Gastroesophageal sphincter (tissue), 4 donors: ENCODE measurements at places on chromosomes 7 and 10. TPM values are rescaled to one million over a fixed set of nuclear protein-coding genes. Genes with fewer than 3 reads are reported as not detected.

GRCh38 chr7:117069379-117069778 is 116.1 kb downstream of the ST7 start:
- no peak for ATAC-seq

DNA sequence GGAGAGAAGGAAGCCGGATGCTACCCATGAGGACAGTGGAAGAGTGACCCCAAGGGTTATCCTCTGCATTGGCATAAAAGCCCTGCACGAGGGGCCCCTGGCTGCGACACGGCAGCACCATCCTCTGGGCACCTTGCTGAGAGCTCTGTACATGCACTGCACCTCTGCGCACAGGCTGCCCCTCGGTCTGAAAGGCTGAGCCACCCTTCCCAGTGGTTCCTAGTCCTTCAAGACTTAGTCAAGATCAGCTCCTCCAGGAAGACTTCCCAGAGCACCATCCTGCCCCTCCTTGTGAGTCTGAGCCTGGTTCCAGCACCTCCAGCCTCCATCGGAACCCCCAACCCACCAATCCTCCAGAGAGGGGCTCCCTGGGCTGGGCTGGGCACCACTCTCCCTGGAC is 37.9 kb upstream of the CNPY1 start:
- ATAC-seq = no peak

GRCh38 chr10:86655596-86655995 is 1.2 kb downstream of the OPN4 start:
- ATAC-seq = no peak

- no peak for ATAC-seq
Measured at GRCh38 chr10:31644931-31645633, 283.5 kb downstream of the ARHGAP12 start.

- ATAC-seq = no peak
Measured at GRCh38 chr10:91864744-91865143, 44.5 kb downstream of the FGFBP3 start.

GRCh38 chr10:60453036-60453435 is 63.4 kb upstream of the ANK3 start:
- ATAC-seq = no peak

GRCh38 chr7:53611043-53611442 is 575.6 kb downstream of the POM121L12 start:
- ATAC-seq = no peak

- ATAC-seq = no peak
Measured at GRCh38 chr7:50956522-50957155, 173.9 kb upstream of the GRB10 start.

- ATAC-seq = no peak
Measured at GRCh38 chr7:92042056-92042737, 92.1 kb downstream of the CYP51A1 start.

DNA sequence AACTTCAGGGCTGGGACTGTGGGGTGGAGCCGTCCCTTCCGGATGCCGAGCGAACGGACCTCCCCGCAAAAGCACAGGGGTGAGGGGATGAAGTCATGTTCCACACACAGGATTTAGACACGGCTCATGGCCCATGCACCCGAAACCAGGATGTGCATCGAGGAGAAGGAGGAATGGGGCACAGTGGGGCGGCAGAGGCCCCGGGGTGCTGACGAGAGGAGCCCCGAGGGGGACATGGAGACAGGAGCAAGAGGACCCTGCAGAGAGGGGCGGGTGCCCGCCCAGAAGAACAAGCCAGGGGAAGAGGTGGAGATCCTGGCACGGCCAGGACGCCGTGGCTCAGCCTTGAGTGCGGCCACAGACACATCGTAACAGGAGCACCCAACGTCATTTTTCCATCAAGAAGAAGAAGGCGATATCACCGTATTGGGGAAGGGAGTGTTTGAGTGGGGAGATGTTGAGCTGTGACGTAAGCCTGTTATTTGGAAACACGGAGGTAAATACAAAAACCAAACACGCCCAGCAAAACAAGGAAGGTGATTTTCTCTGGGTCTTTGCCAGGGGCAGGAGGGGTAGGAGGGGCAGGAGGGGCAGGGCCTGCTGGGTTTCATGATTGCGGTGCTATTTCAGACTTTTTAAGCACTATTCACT is 25.3 kb upstream of the FOXL3 start:
- ATAC-seq = no peak

Gene ATG9B
- total RNA-seq = not detected
